Stimulated activated CD8-positive, alpha-beta memory T cell treated with anti-CD3 and anti-CD28 coated beads, Interleukin-2, amount 100 ng/mL, for 1 hour (primary cell): ENCODE measurements at places on chromosomes 16 and 17.

DNA sequence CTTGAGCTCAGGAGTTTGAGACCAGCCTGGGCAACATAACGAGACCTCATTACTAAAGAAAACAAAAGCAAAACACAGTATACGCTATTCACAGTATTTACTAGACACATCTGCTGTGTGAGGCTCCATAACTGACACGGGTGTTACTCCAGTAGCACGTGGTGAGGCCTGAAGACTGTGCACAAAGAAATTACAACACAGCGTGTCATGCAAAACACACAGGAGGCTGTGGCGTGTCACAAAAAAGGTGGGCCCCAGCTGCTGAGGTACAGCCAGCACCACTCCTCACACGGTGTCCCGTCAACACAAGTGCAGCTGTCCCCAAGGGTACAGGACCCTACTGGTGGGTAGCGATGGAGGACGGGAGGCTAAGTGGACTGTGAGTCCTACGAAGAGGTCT is 2.7 kb downstream of the CYBC1 start:
- no peak for DNase-seq

GRCh38 chr17:73722165-73722564 is 77.9 kb upstream of the SDK2 start:
- DNase-seq = no peak

GRCh38 chr17:73496232-73496631 is 148.0 kb downstream of the SDK2 start:
- DNase-seq = no peak

GRCh38 chr16:84368308-84368996 is at the start of gene ATP2C2:
ATP2C2 (plus strand) TSS chr16:84368538; CDS start chr16:84368616, 78 bp downstream.
- no peak for DNase-seq

GRCh38 chr17:81123052-81124048 is 42.0 kb upstream of the PVALEF start:
- DNase-seq = no peak

GRCh38 chr16:56793492-56793891 is 63.6 kb downstream of the NUP93 start:
- no peak for DNase-seq

DNA sequence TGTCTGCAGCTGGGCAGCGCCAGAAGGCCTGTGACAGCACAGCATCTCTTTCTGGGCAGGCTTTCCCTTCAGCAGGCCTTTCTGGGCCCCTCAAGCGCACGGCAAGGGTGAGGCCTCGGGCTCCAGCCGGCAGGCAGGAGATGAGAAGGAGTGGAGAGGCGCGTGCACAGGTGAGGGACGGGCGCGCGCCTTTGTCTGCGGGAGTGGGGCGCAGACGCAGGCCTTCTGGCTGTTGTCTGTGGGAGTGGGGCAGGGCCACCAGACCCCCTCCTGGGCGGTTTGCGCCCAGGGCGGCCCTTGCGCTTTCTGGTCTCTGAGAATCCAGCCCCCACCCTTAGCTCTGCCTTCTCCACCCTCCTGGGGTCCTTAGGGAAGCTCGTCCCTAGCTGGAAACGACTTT is 6.5 kb downstream of the ZNF205 start:
- no peak for DNase-seq

DNA sequence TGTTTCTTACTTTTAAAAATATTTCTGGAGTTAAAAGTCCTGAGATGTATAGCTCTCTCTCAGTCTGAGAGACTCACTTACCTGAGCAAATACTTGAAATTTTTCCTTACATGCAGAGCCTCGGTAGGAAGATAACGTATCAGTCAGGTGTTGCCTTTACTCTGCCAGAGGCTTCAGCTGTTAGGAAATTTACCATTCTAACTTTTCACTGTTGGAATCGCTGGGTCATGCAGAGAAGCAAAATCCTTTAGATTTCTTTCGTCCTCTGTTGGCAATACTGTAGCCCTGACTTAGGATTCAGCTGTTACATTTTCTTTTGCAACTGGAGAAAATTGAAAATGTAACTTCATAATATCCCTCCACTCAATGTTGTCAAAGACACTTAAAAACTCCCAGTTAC is 20.0 kb upstream of the KCNJ16 start:
- DNase-seq = no peak

DNA sequence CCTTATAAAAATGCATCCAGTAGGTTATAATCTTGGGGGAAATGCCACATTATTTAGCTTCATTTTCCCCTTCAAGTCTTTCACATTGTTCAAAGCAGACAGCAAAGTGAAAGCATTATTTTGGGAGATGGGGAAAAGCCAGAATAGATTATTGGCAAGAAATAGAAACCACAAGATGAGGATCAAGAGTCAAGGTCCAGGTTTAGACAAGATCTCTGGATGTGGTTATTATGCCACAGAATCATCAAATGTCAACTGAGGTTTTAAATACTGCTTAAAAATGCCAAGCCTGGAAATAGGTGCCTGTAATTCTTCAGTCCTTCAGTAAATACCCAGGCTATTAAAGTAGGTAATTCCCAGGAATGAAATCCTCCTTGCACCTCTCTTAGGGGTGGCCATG is 65.1 kb upstream of the ALOX12 start:
- no peak for DNase-seq

DNA sequence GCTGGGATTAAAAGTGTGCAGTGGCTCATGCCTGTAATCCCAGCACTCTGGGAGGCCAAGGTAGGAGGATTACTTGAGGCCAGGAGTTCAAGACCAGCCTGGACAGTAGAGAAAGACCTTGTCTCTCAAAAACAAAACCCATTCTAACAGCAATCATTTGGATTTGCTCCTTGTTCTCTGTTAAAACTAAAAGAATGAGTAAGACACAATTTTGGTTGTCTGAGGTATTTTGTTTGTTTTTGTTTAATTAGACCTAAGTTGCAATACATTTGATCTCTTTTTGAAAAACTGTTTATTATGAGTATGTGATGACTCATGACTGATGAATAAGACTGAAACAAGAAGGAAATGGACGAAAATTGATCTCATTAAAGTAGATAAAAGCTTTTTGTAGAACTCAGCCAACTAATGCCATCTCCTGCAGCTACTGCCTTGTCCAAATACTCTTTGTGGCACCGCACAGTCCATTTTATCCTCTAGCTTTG is 29.0 kb downstream of the GLG1 start:
- DNase-seq = no peak

- DNase-seq = no peak
These were observed 202.2 kb upstream of the CACNG5 start for GRCh38 chr17:66632731-66633130.

GRCh38 chr16:84065536-84066132 is 23.0 kb upstream of the SLC38A8 start:
- DNase-seq = no peak

GRCh38 chr16:11757671-11758545 is 15.3 kb upstream of the TXNDC11 start:
- no peak for DNase-seq

- no peak for DNase-seq
These were observed 12.2 kb downstream of the CLEC3A start for GRCh38 chr16:78034530-78034929.

GRCh38 chr16:4200000-4200780 is 41.7 kb downstream of the SRL start:
- peak; percentile 6 for DNase-seq

DNA sequence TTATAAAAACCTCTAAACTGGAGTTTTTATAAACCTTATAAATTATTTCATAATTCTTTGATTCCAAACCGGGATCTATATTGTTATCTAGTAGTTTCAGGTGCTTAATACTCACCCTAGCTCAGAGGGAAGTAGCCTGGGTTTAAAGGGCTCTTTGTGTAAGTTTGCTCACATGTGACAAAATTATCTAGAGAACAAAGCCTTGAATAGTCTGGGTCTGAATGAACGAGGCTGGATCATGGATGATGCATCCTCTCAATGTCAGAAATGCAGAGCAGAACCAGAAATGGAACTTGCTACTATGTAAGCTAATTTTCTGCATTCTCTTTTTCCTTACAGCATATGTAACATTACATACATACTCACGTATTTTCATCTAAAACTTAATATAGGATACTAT is 103.9 kb upstream of the NETO2 start:
- DNase-seq = no peak

DNA sequence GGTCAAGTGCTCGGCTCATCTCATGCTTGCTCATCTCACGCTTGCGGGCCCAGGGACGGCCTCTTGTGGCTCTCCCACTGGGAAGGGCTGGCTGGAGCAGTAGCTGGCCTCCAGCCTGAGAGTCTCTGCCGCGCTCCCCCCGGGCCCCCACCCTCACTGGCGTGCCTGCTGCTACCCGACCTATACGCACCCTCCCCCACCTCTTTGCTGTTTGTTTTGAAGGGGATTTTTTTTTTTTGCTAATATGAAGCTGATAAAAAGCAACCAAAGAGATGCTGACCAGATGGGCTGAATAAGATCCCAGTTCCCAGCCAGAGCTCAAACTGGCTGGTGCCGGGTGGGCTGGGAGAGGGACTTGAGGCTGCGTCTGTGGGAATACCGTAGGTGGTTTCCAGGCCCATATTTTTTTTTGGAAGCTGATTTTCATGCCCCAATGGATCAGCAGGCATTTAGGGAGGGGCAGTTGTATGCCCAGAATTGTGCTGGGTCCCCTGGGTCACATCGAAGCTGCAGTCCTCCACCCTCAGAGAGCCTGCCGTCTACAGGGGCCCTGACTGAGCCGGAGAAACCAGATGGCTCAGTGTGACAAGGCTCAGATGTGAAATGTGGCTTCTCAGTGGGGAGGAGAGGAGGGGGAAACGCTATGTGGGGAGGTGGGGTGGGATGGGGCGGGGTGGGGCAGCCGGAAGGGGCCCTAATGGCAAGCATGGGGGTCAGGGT is 115.0 kb downstream of the RAP1GAP2 start:
- DNase-seq = no peak

- DNase-seq = no peak
These were observed 9.3 kb downstream of the OSBPL7 start for GRCh38 chr17:47812146-47812920.

GRCh38 chr16:77046206-77046605 is 144.8 kb upstream of the MON1B start:
- no peak for DNase-seq

DNA sequence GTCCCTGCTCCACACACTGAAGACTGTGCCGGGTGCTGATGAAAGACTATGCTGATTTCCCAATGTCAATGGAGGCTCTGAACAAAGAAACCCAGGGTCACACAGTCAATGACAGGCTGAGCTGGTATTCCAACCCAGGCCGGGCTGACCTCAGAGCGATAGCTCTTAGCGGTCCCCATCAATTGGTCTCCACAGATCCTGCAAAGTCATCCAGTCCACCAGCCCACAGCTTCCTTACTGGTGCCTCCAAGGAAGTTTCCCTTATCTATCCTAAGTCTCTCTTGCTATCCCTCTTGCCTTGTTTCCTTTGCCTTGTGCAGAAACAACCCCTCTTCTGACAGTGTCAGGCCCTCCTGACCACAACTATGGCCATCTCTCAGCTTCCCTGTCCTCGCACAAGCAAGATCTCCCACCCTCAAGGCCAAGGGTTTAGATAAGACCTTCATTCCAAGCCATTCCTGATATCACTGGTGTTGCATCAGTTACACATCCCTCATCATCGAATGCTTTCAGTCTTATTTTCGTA is 52.7 kb upstream of the KSR1 start:
- no peak for DNase-seq

DNA sequence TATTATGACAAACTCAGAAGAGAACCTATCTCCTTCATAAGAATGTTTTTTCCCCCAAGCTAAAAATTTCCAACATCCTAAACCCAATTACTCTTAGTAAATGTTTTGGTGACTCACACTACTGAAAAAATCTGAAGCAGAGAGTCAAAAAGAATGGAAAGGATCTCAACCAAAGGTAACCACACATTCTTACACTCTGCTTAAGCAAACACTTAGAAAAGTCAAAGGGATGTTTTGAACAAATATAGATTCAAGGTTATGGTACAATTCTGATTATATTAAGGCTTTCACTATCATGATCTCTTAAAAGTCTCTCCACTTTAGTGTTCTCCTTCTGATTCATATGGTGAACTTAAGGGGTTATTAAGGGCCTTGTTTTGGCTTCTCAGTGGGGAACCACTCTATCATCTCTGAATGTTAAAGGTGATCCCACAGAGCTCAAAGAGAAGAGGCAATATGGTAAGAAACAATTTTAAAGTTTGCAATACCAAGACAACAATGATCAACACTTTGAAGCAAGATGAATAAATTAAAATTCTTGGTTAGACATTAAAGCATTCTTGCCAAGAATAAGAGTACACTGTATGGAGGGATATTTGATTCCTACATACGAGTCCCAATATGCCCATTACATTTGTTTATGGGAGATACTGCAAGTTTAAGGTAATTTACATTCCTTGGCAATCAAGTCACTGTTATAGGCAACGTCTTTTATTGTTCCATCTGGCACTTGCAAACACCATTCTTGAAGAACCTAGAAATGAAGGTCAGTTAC is 69.2 kb downstream of the CDC27 start:
- no peak for DNase-seq

DNA sequence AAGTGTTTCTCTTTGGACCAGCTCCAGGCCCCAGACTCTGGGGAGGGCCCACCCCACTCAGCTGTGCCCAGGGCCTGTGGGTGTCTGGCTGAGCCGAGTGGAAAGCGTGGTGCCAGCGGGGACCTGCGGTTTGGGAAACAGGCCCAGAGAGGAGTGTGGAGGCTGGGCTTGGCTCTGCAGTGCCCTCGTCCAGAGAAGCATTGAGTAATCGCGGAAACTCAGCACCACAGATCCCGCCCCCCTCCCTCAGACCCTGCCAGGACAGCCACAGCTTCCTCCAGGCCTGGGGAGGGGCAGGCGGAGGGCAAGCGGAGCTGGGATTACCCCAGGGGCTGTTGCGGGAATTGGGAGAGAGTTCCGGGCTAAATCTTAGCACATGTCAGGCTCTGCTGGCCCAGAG is 14.6 kb upstream of the PITPNA start:
- DNase-seq = no peak

GRCh38 chr16:8355675-8356074 is 234.6 kb downstream of the TMEM114 start:
- DNase-seq = no peak

DNA sequence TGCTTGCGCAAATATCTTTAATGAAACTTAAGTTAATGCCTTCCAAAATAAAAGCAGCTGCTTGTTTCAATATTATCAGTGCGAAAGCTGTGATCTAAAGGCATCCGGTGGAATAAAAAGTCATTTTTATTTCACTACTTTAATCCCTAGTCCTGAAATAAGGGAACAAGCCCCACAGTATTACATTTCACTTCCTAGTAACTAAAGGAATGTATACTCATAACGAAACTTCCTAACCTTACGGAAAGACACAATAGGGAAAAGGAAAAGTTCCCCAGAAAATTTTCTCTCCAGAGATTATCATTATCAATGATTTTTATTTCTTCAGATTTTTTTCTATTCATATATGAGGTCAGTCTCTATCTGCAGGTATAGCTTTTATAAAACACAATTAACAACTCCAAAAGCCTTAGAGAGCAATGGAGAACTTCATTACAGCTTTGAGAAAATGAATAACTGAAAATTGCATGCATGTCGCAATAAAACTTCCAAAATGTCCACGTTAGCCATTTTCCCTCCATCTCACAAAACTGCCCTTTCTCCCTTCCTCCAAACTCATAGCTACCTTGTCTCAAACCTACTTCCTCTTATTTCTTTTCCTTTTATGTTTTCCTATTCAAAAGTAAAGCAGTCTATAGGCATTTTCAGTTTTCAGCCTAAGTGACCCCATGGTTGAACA is 154.3 kb upstream of the MED13 start:
- DNase-seq = no peak

GRCh38 chr17:35847633-35848373 is 20.9 kb downstream of the HEATR9 start:
- no peak for DNase-seq

GRCh38 chr17:9576521-9577372 is at the start of gene CFAP52:
CFAP52 (plus strand) TSS chr17:9576642; CDS start chr17:9576696, 54 bp downstream.
- DNase-seq = peak; percentile 44

GRCh38 chr17:45998987-45999899 is at the start of gene STH:
STH (plus strand) TSS chr17:45999250; CDS start chr17:45999280, 30 bp downstream.
- no peak for DNase-seq

- DNase-seq = no peak
These were observed 8.3 kb upstream of the GALK1 start for GRCh38 chr17:75773121-75773807.
